Stimulated activated CD4-positive, alpha-beta T cell treated with anti-CD3 and anti-CD28 coated beads, Interleukin-12 subunit alpha, Interleukin-12 subunit beta, amount 100 ng/mL, for 24 hours (primary cell): ENCODE measurements at places on chromosomes 5 and 9.
A peak's percentile ranks its signal among the peaks of the same experiment; 100 is the strongest.

- no peak for DNase-seq
Measured at GRCh38 chr5:150765799-150766169, 7.0 kb upstream of the DCTN4 start.

DNA sequence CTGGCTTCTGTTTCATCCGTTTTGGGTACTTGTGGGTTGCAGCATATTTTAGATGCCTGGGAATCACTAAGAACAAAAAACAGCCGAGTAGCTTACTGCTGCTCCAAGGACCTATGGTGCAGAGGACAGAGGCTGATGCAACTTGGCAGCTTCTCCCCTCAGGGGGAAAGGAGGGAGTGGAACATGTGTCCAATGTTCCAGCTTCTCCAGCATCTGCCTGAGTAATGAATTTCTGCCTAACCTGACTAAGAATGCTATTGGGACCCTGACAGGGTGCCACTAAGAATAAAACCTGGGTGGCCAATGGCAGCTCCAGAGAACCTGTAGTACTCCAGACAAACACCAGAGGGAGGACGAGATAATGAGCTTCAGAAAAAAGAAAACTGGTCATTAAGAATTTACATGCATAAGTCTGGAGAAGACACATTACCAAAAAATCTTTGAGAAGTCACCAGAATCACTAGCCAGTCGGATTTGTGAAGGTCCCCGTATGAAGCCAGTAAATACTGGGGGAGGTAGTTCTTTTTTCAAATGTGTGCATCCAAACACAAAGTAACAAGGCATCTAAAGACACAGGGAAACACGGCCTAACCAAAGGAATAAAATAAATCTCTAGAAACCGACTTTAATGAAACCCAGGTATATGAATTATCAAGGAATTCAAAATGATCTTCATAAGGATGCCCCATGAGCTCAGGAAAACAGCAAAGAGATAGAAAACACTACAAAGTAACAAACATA, 293.5 kb downstream of the HINT1 start:
- peak; percentile 15 for DNase-seq

DNA sequence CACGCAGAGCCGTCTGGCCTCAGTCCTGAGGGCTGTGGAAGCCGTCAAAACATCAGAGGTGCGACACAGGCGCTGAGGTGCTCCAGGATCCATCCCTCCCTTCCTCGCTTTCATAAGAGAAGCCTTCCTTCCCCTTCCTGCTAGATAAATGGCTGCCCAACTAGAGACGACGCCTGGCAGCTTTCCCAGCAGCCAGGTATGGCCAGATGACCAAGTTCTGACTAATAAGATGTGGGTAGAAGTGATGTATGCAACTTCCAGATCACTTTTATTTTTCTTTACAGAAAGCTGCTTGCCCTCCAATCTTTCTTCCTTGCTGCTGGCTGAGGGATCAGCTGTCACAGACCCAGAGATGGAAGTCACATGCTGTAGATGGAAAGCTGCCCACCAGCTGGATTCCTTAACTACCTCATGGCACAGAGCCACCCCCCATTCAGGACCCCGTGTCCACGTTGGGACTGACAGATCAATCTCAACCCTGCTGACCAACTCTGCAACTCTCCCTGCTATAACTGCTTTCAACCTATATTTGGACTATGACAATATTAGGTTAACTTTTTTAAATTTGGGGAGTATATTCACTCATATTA, 8.8 kb downstream of the MAPK9 start:
- DNase-seq, result no peak

DNA sequence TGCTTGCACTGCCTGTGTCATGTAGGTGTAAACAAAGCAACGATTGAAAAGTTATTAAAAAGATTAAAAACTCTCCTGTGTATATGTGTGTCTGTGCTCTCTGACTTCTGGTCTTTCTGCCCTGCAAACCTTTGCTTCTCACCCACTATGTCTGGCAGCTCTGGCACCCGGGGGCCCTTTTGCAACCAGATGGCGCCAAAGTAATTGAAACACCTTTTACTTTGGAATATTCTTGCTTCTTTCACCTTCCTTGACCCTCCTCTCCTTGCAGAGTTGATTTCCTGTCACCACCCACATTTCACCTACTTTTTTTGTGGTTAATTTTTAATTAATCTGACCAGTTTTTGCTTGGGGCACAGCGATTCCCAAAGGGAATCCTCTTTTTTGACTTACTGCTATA, 275.5 kb downstream of the ARHGEF28 start:
- DNase-seq, result no peak

DNA sequence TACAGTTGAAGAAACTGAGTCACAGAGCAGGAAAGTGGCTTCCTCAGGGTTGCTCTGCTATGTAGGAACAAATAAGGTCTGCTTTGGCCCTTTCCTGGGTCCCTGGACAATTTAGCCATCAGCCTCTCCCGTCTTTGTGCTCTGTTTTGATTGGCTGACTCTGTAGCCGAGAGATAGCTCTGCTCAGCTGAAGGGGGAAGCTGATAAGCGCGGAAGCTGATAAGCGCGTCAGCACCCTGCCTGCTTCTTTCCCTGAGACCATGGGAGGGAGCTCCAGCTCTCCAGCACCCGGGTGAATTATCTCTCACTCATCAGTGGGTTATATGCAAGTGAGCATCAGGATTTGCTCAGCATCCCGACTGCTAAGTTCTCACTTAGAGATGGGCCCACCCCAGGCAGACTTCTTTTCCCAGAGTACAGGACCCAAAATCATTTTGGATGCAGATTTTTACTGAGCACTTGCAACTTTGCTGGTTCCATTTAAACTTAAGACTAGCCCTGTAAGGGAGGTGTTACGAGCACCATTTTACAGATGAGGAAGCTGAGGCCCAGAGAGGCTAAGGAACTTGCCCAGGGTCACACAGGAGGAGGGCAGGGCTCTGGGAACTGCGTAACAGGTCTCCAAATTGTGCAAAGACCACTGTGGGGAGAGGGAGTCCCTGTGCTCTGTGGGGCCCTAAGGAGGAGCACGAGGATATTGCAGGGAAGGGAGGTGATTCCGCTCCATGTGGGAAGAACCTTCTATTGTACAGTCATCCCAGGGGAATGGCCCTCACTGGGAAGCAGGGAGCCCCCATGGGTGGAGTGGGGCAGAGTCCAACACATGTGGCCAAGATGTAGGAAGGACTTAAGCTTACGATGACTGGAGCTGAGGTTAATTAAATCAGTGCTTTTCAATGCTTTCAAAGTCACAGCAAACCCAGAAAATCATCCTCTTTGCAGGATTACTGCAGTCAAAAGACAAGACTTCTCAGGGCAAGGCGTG, 83.7 kb upstream of the ORM1 start:
- DNase-seq, result no peak

GRCh38 chr9:3329361-3329760, 196.4 kb downstream of the RFX3 start:
- no peak for DNase-seq

DNA sequence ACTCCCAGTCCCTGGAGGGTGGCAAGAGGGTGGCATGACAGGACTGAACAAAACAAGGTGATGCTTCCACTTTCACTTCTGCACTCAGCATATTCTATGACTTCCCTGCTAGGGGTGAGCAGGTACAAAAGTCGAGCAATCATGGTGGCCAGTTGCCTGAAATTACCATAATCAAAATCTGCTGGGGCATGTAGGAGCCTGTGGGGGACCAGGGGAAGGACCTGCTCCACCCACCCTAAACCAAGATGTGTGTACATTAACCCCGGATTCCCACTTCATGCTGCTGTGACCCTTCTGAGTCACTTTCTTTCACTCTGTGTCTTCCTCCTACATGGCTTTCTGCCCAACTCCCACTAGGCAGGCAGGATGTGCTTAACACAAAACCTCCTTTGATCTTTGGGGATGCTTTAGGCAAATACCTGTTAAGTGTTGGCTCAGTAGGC, 73.3 kb upstream of the PHF24 start:
- no peak for DNase-seq
